ENCODE measurements at places on chromosomes 2 and 18. TPM values are rescaled to one million over a fixed set of nuclear protein-coding genes. Genes with fewer than 3 reads are reported as not detected.

DNA sequence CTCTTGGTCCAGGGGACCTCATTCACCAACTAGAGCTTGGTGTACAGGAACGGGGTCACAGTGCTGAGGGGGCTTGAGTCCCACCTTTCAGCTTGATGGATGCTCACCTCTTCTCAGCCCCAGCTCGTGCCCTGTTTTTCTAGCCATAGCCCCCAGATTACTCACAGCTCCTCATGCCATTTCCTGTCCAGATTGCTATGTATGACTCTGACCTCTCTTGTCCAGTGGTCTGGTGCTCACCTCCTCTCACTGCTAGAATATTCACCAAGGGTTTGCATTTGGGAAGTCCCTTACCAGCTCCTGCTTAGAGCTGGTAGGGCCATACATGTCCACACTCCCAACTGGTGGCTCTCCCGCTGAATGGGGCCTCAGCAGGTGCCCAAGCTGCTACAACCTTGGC is 5.9 kb downstream of the LBX2 start:
- no peak for DNase-seq

SIX3 gene
- not detected for polyA plus RNA-seq

DNA sequence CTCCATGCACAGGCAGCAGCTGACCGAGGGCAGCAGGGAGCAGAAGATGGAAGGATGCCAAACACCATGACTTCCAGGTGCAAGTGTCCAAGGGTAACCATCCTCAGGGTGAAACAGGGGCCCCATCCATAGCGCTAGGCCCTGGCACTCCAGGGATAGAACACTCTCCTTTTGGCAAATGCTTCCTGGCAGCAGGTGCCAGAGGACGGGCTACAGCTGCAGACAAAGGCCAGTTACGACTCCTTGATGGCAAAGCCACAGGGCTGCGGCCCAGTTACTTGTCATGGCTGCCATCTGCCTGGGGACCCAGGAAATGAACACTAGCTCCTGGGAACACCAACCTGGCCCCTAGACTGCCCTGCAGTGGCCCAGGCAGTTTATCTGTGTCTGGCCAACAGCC is 178.8 kb downstream of the TMEM163 start:
- DNase-seq, result no peak

- peak; percentile 18 for DNase-seq
Observed at GRCh38 chr2:111118981-111119821, 1.5 kb upstream of the BCL2L11 start.

TNFAIP6 gene
- not detected for polyA plus RNA-seq

DNA sequence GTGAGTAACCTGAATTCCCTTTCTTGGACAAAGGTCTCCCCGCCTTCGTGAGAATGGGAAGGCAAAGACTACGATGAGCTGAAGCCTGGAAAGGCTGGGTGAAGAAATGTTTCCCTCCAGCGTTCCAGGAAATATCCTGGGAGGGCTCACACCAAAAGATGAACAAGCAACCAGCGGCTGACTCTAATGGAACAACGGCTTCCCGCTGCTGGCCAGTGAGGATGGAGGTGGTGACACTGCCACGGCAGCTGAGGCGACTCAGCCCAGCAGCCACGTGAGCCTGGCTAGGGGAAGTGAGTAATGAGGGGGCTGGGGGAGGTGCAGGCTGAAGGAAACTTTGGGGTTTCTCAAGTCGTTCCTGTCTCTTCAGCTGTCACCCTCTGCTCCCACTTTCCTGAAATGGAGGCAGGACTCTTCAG is 105.0 kb upstream of the SMAD7 start:
- DNase-seq, result no peak

DNA sequence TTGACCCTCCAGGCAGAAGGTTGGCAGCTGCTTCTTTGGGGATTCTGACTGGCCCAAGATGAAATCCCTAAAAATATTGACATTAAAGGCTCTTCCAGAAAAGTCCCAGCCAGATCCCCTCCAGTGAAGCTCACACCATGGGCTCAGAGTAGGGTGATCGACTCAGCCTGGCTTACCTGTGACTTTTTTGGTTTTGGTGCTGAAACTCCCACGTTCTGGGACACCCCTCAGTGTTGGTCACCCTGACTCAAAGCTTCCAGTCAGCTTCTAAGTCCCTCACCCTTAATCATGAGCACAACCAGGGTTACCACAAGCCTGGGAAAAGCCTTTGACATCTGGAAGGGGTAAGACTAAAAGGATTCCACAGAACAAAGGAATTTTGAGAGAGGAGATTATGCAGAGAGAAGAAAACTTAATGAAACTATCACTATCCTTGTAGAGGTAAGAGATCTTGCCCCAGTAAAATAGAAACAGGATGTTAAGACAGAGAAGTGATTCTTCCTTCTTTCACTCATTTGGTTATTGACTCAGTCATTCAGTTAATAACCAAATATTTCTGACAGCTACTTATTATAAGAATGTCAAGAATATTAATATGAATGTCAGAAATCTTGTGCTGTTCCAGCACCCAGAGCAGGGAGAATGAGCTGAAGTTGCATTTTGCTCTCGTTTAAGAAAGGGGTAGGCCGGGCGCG is 66.8 kb upstream of the SEC11C start:
- no peak for DNase-seq

GRCh38 chr2:230902180-230902899 is 22.7 kb downstream of the GPR55 start:
- DNase-seq, result no peak

CIB4 gene
- polyA plus RNA-seq, result not detected

UBE2F gene
- polyA plus RNA-seq, result 95.6 TPM

DNA sequence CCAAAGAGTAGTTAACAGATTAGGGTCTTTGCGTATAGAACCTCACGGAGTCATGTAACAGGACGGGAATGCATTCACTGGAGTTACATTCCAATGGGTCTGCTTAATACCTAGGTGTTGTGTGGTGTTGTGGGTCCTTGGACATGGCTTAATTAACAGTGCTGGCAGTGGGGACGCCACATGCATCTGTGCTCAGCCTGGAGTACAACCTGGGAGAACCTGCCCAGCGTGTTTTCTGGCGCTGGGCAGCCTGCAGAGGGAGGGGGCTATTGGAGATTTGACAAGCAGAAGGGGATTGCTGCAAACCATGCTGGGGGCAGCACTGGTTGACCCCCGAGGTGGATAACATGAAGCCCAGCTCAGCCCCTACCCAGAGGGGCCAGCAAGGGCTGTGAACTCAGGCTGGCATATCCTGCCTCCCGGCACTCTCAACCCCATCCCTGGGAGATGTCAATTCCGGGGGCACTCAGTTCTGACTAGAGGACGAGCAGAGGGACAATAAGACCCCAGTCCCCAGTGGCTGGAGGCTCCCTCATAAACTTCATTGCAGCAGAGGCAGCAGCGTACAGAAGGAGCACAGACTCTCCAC is 29.3 kb upstream of the COPS8 start:
- DNase-seq, result no peak

DNA sequence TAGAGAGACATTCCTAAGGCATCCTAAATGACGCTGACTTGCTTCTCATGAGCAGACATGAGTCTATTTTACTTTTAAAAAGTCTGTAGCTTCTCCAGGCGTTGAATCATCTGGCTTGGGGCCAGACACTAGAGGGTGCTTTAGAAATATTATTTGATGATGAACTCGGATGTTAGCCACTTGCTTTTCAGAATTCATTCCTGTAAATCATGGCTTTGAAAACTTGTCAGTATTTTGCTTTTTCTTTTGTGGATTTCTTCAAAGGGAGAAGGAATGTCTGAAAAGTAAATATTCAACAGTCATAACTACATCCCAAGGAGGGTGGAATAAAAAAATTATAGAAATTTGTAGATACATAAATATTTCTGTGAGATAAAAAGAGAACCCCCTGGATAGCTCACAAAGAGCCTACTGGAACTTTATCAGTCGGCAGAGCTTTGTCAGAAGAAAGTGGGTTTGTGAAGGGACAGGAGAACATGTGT is 370.8 kb downstream of the OSR1 start:
- DNase-seq, result no peak

GKN2 gene
- polyA plus RNA-seq, result not detected

DNA sequence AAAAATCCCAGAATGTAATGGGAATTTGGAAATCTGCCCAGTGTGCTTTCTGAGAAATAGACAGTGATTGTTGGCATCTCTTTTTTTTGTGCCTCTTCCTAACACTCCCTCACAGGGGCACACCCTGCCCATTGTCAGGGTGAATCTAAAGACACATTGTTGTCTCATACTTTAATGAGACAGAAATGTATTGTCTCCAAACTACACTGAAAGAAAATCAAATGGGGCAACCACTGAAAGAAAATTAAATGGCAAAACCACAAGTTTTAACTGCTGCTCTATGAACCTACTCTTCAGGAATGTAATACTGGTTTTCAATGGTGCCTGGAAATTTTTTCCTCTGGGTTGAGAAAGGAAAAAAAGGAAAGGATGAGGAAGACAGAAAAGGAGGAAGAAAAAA is 43.2 kb upstream of the GLS start:
- DNase-seq, result no peak

- DNase-seq, result no peak
Observed at GRCh38 chr18:11310476-11311086, 161.2 kb upstream of the PIEZO2 start.

- DNase-seq, result no peak
Observed at GRCh38 chr18:519019-519879, 18.7 kb upstream of the COLEC12 start.

GRCh38 chr2:227376656-227377396 is 2.3 kb downstream of the TM4SF20 start:
- DNase-seq, result no peak

DNA sequence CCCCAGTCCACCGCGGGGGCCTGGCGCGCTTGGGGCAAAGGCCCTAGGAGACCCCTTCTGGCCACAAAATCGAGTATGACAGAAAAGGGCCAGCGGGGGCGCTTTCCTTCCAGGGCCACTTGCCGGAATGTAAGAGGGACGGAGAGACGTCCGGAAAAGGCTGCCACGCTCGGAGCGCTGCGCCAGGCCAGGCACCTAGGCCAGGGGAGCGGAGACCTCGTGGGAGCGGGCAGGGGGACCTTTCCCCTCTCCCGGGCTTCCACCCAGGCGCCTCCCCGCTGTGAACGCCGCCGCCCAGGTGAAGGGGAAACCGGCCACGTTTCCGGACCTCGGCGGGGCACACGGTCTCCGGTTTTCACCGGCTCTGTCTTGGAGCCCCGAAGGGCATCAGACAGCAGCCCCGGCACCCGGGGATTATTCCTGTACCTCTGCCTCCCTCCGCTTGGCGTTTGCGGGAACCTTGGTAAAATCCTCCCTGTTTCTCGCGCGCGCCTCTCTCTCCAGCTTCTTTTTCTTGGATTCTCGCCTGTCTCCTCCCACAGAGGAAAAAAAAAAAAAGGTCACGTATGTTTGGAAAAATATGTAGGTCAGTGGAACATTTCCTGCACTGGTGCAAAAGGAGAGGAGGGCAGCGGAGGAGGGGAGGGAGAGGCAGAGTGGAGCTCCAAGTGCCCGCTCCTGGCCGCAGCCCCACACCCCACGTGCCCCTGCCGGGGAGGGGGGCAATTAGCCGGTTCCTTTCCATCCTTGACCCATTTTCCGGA is 1.2 kb upstream of the NPAS2 start:
- DNase-seq, result no peak

ARHGEF33 gene
- polyA plus RNA-seq, result not detected

GRCh38 chr18:80200932-80201672 is 46.2 kb downstream of the PARD6G start:
- no peak for DNase-seq

GRCh38 chr2:150428641-150429040 is 58.8 kb downstream of the RND3 start:
- DNase-seq, result no peak

DCC gene
- polyA plus RNA-seq, result not detected

CAPN13 gene
- polyA plus RNA-seq, result not detected

SCN9A gene
- 0.12 TPM for polyA plus RNA-seq

- no peak for DNase-seq
Observed at GRCh38 chr2:177708660-177709444, 316.3 kb downstream of the AGPS start.

DNA sequence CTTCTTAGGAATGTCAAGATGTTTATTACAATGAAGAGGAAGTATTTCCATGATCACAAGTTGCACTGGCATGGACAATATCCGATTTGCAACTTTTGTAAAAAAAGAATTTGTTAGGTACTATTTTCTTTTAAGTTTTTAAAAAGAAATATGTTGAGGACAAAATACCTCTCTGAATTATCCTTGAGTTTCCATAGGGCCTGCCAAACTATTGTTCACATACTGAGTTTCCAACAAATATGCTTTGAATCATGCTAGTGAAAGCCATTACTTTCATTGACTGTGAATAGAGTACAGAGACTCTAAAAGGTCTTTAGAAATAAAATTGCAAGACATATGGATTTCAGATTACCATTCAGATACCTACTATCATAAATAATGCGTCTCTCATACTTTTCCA is 566.1 kb downstream of the TMEM182 start:
- no peak for DNase-seq

DNA sequence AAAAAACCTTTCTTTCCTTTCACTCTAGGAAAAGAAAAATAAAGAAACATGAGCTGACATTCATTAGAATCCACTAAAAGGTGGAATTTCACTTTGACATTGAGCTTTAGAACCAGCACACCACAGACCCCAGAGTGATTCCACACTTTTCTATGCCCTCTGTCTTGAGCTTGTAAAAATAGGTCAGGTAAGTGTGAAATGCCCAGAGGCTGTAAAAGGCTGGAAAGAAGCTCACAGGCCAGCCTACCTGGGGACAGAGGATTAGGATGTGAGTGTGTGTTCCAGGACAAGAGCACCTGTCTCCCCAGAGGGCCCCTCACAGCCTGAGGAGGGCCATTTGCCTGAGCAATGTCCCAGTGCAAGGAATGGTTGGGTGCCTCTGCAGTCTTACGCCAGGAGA is 56.3 kb upstream of the MYO3B start:
- no peak for DNase-seq

DSC3 gene
- not detected for polyA plus RNA-seq

DNA sequence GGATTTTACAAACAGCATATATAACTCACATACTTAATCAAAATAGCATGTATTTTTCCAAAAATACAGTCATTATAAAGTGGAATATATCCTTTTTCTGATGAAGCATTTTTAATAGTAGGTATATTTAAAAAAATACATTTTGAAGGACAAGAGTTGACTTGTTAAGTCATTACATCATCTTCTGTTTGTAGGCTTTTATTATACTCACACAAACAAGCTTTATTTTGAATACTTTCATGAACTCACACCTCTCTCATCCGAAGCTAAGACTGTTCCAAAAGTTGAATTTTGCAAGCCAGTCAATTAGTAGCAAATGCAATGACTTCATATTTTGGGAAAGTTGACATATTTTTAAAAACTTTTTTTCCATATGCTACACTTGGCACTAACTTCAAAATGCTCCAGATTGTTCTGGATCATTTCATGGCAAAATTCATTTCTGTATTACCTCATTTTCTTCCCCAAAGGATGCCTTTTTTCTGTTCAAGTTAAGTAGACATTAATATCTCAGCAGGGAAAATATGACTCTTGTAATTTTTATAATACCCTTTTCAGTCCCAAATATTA is 68.5 kb upstream of the WDR75 start:
- DNase-seq, result no peak

TOGARAM2 gene
- not detected for polyA plus RNA-seq

TXNDC2 gene
- polyA plus RNA-seq, result not detected
